Stimulated activated CD4-positive, alpha-beta T cell treated with anti-CD3 and anti-CD28 coated beads, Interleukin-15, amount 100 ng/mL, for 48 hours (primary cell): ENCODE measurements at places on chromosomes 2 and 18.
A peak's percentile ranks its signal among the peaks of the same experiment; 100 is the strongest.

DNA sequence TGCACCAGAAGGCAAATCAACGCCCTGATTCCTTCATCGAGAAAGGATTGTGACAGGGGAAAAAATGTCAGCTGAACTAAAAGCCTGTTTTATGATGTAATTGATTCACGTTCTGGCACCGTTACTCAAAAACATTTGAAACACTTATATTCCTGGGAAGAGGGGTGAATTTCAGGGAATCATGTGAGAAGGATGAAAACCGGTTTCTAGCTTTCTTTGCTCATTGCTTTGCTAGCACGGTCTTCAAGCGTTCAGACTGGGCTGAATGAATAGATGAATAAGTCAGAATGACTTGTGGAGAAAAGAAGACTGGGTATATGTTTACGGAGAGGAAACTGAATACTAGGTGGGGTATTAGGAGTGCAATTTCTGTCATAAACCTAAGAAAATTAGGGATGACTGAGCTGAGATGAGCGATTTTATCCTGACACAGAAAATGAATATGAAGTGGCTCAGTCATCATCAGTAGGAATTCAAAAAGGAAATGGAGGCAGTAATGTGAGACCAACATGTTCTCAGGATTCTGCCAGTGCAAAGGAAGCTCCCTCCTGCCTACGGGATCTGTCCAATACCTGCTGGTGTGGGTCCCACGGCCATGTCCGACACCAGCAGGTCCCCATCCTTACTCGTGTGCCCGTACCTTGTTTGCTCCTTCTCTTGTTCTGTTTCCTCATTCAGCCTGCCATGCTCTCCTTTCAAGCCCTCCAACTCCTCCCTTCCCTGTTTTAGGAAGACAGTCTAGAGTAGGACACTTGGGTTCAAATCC is 124.7 kb upstream of the ARL5A start:
- no peak for DNase-seq

GRCh38 chr2:148557844-148558436 is 86.6 kb upstream of the EPC2 start:
- DNase-seq, result no peak

DNA sequence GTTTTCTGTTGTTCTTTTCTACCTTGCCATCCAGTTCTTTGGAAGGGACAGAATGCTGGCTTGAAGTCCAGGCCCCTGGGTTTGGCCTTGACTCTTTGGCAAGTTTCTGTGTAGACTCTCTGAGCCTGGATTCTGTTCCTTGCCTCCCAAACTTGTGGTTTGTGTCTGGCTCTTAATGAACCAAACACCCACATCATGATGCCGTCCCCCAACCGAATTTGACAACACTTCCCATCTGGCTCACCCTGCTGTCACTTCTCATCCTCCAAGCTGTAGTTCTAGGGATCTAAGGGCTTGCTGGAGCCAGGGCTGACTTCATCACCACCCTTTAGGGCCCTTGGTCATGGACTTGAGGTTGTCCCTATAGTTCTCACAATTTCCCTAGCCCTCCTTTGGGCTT is 68.9 kb upstream of the CELF4 start:
- no peak for DNase-seq

- DNase-seq, result no peak
Measured at GRCh38 chr2:235553696-235554100, 59.9 kb downstream of the AGAP1 start.

DNA sequence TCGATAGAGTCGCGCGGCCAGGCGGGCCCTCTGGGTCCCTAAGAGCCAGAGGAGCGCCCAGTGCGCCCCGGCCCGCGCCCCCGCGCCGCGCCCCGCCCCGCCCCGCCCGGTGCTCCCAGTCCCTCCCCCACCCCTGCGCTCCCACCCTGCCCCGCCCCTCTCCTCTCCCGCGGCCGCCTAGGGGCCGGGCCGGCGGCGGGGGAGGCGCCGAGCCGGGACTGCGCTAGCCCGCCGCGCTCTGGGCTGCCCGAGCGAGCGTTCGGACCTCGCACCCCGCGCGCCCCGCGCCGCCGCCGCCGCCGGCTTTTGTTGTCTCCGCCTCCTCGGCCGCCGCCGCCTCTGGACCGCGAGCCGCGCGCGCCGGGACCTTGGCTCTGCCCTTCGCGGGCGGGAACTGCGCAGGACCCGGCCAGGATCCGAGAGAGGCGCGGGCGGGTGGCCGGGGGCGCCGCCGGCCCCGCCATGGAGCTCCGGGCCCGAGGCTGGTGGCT is at the start of gene GPC1:
Gene GPC1 (plus strand): TSS at position 207 of the 491 bp plus-strand sequence. CDS start 256 bp downstream, at position 463.
- DNase-seq, result peak; percentile 36

DNA sequence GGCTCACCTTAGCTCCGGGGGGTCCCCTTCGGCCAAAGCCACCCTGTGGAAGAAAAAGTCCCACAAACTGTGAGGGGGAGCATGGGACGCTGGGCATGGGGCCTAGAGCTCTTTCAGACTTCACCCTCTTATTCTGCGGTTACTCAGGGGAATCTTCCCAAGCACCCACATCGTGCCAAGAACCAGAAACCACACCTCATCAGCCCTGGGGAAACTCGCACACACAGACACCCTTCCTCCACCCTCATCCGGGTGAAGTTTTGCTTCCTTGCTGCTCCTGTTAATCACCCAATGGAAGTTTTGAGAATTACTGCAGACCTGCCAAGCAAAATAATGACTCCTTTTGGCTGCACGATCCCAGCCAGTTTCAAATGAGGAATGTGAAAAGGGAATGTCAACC is 59.1 kb downstream of the COL6A3 start:
- no peak for DNase-seq
